NCI-H526 treated with DMSO at 0.1 percent for 48 hours (cell line): ENCODE measurements at places on chromosomes 12 and 14.

GRCh38 chr12:29463198-29463597 is 34.3 kb downstream of the OVCH1 start:
- no peak for DNase-seq

DNA sequence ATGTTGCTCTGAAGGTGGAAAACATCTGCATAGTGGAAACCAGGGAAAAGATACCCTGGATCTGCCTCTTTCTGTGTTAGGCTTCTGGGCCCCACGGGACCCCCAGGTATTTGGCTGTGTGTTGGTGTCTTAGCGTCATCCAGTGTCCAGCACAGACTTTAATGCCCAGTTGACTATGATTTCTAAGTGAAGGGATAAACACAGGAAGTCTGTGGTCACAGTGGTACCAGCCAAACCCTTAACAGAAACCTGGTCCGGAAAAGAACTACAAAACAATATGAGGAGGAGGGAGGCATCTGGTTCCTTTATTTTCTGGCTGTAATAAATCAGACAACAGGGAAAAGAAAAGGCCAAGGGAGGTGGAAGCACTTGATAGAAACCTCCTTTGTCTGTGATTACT is 56.4 kb downstream of the CMKLR1 start:
- no peak for DNase-seq

DNA sequence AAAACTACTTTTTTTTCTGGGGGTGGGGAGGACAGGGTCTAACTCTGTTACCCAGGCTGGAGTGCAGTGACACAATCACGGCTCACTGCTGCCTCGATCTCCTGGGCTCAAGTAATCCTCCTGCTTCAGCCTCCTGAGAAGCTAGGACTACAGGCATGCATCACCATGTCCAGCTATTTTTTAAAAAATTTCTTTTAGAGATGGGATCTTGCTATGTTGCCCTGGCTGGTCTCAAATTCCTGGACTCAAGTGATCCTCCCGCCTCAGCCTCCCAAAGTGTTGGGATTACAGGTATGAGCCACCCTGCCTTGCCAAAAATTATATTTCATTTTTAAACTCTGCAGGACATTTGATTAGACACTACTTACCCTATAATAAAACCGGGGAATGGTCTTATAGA is 5.5 kb downstream of the PPP2R3C start:
- no peak for DNase-seq

DNA sequence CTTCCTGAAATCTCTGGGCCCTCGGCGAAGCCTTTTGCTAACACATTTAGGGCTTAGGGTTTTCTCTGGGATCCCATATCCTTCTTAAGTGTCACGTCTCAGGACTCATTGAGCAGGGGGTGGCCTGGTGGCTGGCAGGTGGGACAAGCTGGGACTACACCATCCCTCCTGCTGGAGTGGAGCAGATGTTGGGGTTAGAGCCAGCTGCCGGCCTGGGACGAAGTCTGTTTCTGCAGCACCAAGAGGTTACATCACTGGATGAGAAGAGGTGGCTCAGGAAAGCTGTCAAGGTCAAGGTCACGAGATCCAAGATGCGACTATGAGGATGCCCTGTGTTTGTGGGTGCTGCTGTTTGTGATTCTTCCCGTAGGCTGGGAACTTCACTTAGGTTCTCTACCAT is 16.3 kb downstream of the SMCO2 start:
- DNase-seq, result no peak

DNA sequence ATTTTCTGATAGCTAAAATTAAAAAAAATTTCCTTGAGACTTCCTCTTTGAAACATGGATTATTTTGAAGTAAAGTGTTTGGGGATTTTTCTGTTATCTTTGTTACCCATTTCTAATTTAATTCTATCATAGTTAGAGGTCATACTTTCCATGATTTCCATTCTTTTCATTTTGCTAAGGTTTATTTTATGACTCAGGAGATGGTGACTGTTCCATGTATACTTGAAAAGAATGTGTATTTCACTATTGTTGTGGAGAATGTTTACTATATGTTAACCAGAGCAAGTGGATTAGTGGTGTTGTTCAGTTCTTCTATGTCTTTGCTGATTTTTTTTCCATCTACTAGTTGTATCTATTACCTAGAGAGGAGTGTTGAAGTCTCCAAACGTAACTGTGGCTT is 250.5 kb upstream of the PELI2 start:
- DNase-seq, result no peak

DNA sequence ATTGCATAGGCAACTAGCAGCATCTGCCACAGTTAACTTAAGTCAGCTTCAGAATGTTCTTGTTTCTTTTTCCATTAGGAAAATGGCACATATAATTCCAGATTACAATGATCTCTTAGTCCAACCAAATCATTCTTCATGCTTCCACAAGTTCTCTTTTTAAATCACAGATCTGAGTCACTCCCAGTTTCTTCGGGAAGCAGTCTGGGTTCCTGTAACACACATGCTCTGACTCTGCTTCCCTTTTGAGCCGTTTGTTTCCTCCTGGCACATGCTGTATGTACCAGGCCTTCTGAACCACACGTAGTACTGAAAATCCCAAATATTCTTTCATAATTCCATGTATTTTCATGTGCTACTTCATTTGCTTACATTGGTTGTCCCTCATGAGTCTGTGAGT is 388.8 kb upstream of the PDE3A start:
- DNase-seq, result no peak

GRCh38 chr12:106918746-106919145 is 37.0 kb upstream of the TMEM263 start:
- DNase-seq, result peak; percentile 69

DNA sequence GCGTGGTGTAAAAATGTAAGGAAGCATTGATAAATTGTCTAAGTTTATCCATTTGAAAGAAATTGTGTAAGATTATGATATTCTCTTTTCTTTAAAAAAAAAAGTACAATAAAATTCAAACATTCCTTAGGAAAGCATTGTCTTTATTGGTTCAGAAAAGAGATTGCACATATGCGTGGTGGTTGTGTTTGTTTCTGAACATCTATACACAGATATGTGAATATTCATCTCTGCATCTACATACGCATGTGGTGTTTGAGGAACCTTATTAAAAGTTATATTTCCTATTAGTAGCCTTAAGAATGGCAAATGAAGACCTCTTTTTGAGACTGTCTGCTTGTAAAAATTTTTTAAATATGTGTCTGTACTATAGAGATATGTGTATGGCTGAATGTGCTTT is 69.8 kb downstream of the TMEM260 start:
- no peak for DNase-seq

DNA sequence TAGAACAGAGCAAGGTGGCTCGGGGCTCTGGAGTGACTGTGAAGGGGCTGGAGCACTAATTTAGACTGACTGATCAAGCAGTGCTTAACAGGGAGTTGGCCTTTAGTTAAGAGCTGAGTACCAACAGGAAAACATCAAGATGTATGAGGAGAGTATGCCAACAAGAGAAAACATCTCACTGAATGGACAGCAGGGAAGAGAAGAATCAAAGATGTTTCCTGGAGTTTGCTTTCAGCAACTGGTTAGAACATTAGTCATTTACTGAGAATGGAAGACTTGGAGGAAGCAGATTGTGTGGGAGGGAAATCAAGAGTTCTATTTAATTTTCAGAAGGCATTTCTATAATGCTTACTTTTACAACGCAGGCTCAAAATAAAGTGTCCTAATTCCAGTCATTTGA is 259.3 kb downstream of the ADAMTS20 start:
- no peak for DNase-seq

GRCh38 chr12:58681730-58682129 is 238.6 kb downstream of the LRIG3 start:
- DNase-seq, result no peak
